ENCODE measurements at places on chromosomes 3 and 15.

GRCh38 chr3:20246662-20247061 is 60.7 kb upstream of the SGO1 start:
- no peak for DNase-seq

- DNase-seq = no peak
These were observed 55.0 kb downstream of the BDH1 start for GRCh38 chr3:197500812-197501211.

GRCh38 chr3:70744536-70744935 is 432.1 kb upstream of the MDFIC2 start:
- DNase-seq = no peak

DNA sequence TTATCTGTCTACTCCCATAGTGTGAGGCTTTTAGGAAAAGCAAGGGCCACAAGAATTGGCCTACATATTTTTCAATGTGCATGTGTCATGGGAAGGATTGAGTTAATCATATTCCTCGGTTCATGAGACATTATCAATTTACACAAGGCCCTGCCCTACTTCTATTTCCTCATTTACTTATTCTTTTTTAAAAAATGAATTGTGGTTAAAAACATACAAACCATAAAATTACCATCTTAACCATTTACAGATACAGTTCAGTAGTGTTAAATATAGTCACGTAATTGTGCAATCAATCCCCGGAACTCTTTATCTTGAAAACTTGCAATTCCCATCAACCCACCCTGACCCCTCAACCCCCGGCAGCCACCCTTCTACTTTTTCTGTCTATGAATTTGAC is 284.0 kb upstream of the GADL1 start:
- DNase-seq = no peak

DNA sequence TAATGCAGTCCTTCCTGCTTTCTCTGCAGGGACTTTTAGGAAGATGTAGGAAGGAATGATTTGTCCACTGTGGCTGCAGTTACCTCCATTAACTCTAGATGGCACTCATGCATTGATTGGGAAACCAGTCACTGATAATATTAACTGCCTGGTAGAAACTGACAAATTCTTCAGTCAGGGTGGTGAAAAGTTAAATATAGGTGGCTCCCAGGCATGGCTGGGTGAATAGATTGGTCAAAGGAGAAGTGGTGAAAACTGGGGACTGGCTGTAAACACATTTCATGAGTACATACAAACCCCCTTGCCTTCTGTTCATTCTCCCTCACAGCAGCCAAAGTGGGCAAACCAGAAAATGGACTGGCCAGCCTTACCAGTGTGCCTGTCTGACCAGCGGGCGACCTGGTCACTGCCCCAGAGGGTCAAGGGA is 333.4 kb downstream of the THSD4 start:
- DNase-seq = no peak
